Stimulated activated memory B cell treated with anti-CD40 and anti-IgM and Interleukin-4, amounts not matched to agents 10 μg/mL and 1 μg/mL and 100 μg/mL, for 72 hours (primary cell): ENCODE measurements at places on chromosomes 3 and 15.

- no peak for ATAC-seq
Measured at GRCh38 chr15:90840157-90840855, 28.1 kb upstream of the FURIN start.

- ATAC-seq, result no peak
Measured at GRCh38 chr15:61796056-61796455, 264.2 kb downstream of the VPS13C start.

- ATAC-seq, result peak; percentile 78
Measured at GRCh38 chr3:72496051-72496670, 352.1 kb downstream of the SHQ1 start.

DNA sequence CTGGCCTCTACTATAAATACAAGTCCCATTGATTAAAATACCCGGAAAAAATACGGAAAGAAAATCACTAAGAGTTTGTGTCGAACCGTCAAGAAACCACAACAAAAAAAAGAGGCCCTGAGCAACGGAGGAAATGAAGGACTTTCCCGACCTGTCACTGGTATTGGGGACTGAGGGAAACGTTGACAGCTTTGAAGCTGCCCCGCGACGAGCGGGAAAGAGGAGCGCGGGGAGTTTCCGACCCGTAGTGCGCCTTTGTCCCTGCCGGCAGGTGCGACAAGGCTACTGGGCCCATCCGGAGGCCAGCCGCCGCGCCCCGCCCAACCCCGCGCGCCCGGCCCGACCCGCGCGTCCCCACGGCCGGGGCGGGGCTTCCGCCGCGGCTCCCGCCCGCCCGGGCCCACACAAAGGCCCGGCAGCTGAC is 416 bp downstream of the PBRM1 start:
- ATAC-seq, result peak; percentile 97

- no peak for ATAC-seq
Measured at GRCh38 chr3:107217172-107217571, 160.1 kb upstream of the CCDC54 start.

DNA sequence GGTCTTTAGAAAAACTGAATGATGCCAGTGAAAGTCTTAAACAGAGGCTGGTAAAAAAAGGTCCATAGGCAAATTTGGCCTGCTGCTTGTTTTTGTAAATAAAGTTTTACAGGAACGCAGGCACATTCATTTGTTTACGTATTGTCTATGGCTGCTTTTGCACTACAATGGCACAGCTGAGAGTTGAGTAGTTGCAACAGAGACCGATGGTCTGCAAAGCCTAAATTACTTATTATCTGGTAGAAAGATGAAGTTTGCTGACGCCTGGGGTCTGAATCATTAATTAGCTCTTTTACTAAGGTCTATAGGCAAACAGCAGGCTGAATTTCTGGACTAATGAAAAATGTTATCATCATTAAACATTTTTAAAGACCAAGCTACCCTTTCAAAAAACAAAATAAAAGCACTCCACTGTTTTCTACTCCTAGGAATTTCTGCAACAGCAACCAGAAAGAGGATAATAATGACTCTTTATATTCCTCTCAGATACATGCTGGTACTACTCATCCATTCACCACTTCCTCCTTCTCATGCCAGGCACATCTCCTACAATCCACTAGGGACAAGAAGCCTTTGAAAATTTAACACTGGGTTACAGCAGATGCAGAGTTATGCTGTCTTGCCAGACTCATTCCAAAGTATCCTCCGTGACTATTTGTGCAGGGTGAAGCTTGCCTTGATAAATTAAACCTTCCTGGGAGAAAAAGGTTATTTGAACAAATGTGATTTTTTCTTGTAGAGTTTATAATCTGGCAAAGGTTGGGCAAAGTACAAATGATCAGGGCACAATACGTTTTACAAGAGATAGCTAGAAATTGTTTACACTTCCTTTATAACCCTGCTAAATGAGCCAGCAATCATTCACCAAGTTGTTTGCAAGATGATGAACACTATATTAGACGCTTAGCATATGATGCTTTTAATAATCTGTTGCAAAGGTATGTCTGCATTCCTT is 6.0 kb downstream of the GATM start:
- no peak for ATAC-seq

- ATAC-seq, result no peak
Measured at GRCh38 chr3:107525644-107526305, 3.0 kb downstream of the BBX start.

- no peak for ATAC-seq
Measured at GRCh38 chr15:94691169-94691568, 459.8 kb downstream of the MCTP2 start.

DNA sequence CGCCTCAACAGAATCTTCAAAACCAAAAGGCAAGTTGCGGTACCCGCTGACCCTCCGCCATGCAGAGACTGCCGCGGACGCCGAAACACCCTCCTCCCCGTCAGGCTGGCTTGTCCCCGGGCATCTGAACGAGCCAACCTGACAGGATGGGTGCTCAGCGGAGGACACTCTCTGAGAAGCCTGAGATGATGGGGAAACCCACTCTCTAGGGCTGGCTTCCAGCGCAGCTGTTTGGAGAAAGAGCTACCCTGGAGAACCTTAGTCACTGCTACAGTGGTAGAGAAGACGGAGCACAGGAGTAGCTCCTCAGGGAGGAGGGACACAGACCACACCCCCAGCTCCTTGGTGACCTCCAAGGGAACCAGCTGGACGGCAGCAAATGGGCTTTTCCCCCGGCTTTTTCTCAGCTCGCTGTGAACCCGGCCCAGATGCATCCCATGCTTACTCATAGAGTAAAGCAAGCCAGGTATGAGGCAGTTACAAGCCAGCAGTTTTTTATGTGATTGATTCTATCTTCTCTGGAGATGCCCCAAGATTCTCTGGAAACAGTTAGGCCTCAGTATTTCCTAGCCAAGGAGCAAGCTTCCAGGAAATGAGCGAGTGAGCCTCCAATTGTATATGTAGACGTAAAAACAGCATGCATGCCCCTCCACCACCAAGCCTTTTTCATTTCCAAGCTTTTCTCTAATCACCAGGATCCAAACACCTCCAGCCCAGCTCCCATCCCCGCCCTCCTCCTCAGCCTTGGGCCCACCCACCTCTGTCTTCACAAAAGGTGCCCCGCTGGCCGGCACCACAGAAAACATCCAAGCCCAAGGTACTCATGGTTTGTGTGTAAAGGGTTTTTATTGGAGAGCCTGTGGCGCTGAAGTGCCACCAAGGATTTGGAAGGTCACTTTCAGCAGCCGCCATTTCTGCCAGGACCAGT is 38.7 kb downstream of the FAM174B start:
- no peak for ATAC-seq

DNA sequence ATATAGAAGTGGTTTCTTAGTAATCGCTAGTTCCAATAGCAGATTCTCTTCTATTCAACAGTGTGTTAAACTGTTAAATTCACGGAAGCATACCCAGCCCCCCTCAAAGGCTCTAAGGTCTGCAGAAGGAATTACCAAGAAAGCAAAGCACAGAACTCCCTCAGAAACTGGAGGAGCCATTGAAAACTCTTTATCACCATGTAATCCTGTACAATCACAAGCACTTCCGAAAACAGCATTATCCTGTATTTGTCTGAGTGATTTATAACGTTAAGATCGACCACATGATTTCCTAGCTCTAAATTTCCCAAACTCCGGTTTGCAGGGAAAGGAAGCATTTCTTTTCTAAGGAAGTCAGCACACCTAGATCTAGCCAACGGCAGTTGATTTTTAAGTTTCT is 20.0 kb downstream of the MYO1E start:
- no peak for ATAC-seq

- no peak for ATAC-seq
Measured at GRCh38 chr3:49629866-49630265, 44.3 kb upstream of the APEH start.

GRCh38 chr3:148089171-148089570 is 608.5 kb upstream of the AGTR1 start:
- ATAC-seq, result no peak

GRCh38 chr3:167852216-167852615 is 116.7 kb downstream of the SERPINI1 start:
- no peak for ATAC-seq

- no peak for ATAC-seq
Measured at GRCh38 chr3:23697416-23697815, 108.3 kb upstream of the UBE2E1 start.

GRCh38 chr3:21898316-21898715 is 147.3 kb upstream of the ZNF385D start:
- no peak for ATAC-seq

- no peak for ATAC-seq
Measured at GRCh38 chr3:187746442-187747281, 1.4 kb upstream of the BCL6 start.

DNA sequence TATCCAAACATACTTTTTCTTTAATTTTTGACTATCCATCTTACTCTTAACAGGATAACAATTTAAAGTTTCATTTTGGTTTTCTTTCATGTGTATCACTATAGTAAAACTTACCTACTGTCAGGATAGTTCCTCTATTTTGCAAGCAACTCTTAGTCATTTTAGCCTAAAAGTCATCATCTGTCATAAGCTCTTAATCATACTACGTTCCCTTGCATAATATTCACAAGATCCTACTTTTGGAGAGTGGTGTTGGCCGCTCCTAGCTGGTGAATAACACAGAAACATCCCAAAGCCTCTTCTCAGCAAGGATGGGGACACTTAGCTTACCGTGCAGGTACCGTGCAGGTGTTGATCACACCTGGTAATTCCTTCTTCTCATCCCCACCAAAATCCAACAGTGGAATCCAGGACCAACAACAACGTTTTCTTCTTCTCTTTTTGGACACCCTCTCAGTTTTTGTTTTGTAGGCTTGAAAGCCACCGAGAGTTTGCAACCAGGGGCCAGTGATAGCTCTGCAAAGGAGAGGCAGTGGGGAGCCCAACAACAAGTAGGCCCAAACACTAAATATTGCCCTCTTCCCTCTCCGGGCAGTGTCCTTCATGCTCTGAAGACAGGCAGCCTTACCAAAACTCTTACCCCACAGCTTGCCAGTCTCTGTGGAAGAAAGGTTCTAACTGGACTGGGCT is 433 bp downstream of the FILIP1L start:
- ATAC-seq, result no peak

- peak; percentile 78 for ATAC-seq
Measured at GRCh38 chr3:153621953-153622352, 459.9 kb downstream of the RAP2B start.

DNA sequence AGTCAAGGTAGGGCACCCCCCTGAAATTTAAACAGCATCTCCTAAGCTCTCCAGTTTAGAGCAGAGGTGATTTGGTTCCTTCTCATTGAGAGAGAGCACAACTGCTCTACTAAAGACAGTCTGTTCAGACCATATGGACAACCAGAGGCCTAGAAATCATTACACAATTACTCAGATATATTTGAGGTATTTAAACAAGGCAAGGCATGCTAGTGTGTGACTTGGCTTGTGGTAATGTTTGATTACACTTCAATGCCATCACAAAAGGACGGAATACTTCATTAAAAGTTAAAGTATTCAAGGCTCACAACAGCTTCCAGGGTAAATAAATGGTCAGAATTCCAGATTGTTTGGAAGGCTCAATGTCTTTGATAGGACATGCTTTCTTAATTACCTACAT is 110.2 kb downstream of the LRTM1 start:
- no peak for ATAC-seq
